Mucosa of gallbladder (tissue), 1 donor: ENCODE measurements at places on chromosomes 11 and 22. TPM values are rescaled to one million over a fixed set of nuclear protein-coding genes. Genes with fewer than 3 reads are reported as not detected.

KRTAP5-11 gene
- total RNA-seq, result not detected

- no peak for DNase-seq
Observed at GRCh38 chr11:30938171-30938570, 352.0 kb upstream of the MPPED2 start.

INS gene
- total RNA-seq, result 1.2 TPM

DNA sequence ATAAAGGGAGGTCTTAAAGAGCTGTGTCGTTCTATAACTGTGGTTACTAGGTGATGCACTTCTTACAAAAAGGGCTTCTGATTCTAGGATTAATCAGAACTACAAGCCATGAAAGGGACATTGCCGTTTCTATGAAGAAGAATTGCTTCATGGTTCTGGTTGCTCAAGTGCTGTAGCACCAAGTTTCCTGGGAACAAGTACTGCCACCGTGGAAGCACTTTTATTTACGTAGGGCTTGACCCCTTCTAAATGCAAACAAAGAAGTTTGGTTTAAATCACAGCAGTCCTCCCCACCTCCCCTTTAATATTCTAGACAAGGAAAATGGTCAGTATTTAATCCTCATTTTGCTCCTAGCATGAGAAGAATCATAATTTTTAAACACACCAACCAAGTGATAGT, 9.8 kb downstream of the YAP1 start:
- DNase-seq, result no peak

PRR14L gene
- total RNA-seq, result 51.9 TPM

DNA sequence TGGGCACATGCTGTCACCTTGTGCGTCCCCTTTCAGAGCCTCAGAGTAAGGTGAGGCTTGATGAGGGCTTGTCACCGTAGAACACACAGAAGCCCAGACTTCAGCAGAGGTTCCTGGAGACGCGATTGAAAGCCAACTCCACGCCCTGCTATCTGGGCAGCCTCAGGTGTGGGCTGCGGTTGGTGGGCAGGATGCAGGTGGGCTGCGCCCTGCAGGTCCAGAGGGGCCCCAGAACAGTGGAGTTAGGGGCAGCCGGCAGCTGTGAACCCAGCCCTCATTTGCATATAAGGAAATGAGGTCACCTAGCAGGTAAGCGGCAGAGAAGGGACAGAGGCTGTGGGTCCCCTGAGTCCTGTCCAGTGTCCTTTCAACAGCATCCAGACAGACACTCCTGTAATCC, 15.4 kb downstream of the PHLDA2 start:
- DNase-seq, result no peak

DNA sequence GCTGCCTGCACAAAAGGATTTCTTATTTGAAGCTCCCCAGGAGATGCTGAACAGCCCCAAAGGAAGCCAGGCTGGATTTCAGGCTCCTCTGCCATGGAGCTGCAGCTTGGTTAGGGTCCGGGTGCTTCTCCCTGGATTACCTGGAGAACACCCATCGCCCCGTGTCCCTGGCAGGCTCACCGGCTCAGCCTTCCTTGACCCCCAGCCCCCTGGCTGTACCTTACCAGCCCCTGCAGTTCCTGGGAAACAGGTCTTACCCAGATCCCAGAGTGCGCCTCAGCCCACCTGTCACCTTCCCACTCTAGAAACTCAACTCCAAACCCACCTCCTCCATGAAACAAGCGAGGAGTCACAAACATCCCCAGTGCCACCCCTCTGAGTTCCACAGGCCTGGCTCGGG, 45.3 kb upstream of the CD5 start:
- no peak for DNase-seq

- DNase-seq, result no peak
Observed at GRCh38 chr11:18972336-18972735, 33.1 kb upstream of the MRGPRX1 start.

- no peak for DNase-seq
Observed at GRCh38 chr11:24587635-24588034, 90.8 kb downstream of the LUZP2 start.

PAMR1 gene
- 7.6 TPM for total RNA-seq
